ENCODE measurements at places on chromosomes 2 and 18.

GRCh38 chr18:9594823-9595596, 19.3 kb downstream of the PPP4R1 start:
- no peaks in the 10 kb centered on the region for H3K27me3 ChIP-seq
- H3K27ac ChIP-seq: no peak overlapping the region
- no peaks in the 10 kb centered on the region for H3K36me3 ChIP-seq
- no peaks in the 10 kb centered on the region for H3K4me1 ChIP-seq
- DNase-seq: no peak

DNA sequence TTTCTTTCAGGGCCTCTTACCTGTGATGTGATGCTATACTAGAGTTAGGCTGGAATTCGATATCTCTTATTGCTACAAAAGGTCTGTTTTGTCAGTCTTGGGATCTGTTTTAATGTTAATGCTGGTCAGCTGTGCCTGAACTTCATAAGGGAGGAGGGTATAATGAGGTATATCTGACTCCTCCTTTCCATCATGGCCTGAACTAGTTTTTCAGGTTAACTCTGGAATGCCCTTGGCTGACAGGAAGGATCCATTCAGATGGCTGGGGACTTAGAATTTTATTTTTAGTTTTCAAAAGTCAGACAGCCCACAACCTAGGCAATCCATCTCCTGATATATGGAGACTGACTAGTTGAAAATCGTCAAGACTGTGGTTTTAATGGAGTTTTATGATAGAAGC, 35.9 kb upstream of the TBC1D8 start:
- no peaks in the 10 kb centered on the region for H3K27me3 ChIP-seq
- no peaks in the 10 kb centered on the region for H3K36me3 ChIP-seq
- no peak overlapping the region for H3K4me3 ChIP-seq
- no peak overlapping the region for H3K27ac ChIP-seq

DNA sequence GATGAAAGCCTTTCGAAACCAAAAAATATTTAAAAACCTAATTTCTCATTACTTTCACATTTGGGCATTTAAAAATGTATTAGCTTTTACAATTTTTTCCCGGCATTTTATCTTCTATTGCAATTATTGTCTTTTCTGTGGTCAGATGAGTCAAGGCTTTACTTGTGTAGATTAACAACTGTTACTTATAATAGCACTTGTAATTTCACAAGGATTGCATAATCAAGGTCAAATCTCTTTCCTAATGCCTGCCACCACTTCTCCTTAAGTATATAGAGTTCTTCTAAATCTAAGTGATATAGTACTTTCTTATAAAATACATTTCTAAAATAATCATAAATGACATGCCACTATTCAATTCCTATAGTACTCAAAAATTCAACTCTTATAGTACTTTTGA, 67.2 kb downstream of the SLC8A1 start:
- H3K4me1 ChIP-seq: no peaks in the 10 kb centered on the region
- no peak for DNase-seq
- H3K36me3 ChIP-seq: no peaks in the 10 kb centered on the region
- no peaks in the 10 kb centered on the region for H3K27me3 ChIP-seq

DNA sequence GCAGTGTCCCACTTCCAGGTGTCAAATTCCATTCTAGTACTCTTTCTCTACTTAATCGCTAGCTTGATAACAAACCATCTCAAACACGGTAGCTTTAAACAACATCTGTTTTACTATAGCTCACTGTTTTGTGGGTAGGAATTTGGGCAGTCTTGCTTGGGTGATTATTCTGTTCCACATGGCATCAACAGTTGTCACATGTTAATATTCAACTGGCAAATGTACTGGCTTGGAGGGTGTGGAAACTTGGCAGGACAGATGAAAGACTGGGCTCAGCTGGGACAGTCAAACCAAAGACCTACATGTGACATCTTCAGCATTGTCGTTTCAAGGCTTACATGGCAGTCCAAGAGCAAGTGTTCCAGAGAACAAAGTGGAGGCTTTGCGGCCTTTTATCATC, 241.8 kb downstream of the PTH2R start:
- H3K4me3 ChIP-seq: no peak overlapping the region
- H3K27ac ChIP-seq: no peak overlapping the region
- H3K36me3 ChIP-seq: no peaks in the 10 kb centered on the region
- no peak for DNase-seq
- H3K4me1 ChIP-seq: peaks cover 2% of the 10 kb centered on the region

DNA sequence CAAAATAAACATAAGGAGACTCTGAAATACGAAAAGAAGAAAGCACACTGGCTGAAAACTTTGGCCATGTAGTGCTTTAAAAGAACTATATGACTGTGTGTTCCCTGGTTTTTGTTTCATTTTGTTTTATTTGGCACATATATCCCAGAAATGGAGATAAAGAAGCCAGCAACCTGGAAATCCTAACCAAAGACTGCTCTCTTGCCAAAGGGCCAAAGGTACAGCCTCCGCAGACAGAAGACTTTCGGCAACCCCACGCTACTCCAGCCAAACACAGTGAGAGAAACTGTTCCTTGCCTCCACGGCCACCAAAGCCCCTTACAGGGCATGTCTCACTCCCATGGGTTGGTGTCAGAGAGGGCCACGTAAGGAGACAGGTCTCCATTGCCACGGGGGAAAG, 381.2 kb upstream of the NETO1 start:
- no peaks in the 10 kb centered on the region for H3K4me1 ChIP-seq
- H3K4me3 ChIP-seq: no peak overlapping the region
- no peaks in the 10 kb centered on the region for H3K27me3 ChIP-seq
- DNase-seq: no peak
